ENCODE measurements at places on chromosomes 5 and 9. TPM values are rescaled to one million over a fixed set of nuclear protein-coding genes. Genes with fewer than 3 reads are reported as not detected.

The NUTM2G gene
- not detected for total RNA-seq

The CTXN3 gene
- not detected for total RNA-seq

The CDH9 gene
- total RNA-seq, result not detected

The ROPN1L gene
- 1.0 TPM for total RNA-seq

- DNase-seq, result no peak
Measured at GRCh38 chr5:73912821-73913271, 286.9 kb downstream of the ARHGEF28 start.

DNA sequence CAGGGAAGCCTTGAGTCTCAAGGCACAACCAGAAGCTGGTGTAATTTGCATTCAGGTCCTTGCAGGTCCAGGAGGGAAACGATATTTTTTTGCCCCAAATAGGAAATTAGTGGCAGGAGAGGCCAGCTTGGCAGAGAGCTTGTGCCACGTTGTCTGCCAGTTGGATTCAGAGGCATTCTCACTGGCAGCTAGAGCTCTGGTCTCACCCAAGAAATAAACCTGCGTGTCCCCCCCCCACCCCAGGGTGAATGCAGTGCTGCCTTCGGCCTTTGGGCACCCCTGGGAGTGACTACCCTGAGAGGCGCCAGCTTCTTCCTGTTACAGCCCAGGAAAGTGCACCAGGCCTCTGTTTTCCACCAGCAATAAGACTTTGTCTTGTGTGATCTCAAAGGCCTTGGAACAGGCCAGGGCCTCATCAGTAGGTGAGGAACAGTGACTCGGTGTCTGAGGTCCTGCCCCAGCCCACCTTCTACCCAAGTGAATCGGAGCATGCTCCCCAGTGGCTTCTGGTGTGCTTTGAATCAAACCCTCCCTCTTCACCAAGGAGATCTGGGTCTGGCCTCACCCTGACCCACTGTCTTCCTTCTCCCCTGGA, 68.4 kb downstream of the HSPA4 start:
- no peak for DNase-seq

GRCh38 chr5:151721087-151721646, 34.5 kb upstream of the SPARC start:
- DNase-seq, result no peak

DNA sequence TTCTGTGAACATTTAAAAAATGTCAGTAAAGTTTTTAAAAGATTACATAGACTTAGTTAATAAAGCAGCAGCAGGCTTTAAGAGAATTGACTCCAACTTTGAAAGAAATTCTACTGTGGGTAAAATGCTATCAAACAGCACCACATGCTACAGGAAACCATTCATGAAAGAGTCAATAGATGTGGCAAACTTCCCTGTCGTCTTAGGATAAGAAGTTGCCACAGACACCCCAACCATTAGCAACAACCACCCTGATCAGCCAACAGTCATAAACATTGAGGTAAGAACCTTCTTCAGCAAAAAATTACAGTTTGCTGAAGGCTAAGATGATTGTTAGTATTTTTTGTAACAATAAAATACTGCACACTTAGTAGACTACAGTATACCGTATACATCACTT, 278.2 kb downstream of the CSNK1G3 start:
- no peak for DNase-seq

DNA sequence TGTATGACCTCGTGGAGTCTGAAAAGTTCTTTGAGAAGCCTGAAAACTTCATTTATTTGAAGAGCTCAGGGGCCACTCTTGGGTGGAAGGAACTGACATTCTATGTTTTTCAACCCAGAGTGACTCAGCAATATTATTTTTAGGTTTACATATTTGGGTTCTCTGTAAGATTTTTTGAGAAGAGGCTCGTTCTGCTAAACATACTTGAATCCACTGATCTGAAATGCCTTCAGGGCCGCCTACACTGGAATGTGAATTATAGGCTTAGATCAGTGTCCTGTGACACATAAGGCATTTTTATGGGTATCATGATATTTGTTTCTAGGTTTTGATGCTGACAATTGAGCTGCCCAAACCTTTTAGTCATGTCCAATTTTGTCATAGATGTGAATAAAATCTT, 86.2 kb downstream of the PSAT1 start:
- no peak for DNase-seq

DNA sequence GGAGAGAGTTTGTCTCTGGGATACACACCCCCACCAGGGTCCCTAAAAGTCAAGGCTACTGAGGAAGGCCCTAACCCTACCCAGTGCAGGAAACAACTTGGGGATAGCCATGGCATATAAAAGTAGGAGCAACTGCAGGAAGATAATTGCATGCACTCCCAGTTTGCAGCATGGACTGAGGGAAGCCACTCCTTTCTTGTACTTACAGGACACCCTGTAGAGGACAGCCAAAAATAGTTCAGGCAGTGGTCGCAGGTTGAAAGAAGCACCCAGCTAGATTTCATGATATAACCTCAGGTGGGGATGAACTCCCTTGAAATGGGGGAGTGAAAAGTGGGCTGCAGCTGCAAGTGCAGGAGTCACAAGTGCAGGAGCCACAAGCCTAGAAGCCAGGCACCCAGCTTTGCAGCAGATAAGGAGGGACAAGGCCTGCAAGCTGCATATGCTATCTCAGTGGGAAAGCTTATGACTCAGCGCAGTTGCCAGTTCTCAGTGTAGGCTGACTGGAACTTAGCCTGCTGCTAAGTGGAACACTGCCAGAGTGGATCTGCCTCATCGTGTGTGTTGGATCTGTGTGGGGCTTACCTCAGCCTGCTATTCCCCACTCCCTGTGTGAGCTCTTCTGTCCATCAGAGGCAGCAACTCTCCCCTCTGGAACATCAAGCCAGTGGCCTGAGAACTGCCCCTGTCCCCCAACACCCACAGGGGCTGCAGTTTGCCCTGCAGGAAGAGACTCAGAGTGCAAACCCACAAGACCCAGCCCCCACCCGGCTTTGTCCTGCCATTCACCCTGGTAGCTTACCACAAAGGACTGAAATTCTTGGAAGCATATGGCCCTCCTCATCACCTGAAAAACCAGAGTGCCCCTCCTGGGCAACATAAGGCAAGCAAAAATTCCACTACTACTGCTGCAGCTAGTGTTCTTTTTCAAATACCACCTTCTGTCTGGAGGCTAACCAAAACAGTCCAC, 42.7 kb downstream of the CYLC2 start:
- peak; percentile 25 for DNase-seq

DNA sequence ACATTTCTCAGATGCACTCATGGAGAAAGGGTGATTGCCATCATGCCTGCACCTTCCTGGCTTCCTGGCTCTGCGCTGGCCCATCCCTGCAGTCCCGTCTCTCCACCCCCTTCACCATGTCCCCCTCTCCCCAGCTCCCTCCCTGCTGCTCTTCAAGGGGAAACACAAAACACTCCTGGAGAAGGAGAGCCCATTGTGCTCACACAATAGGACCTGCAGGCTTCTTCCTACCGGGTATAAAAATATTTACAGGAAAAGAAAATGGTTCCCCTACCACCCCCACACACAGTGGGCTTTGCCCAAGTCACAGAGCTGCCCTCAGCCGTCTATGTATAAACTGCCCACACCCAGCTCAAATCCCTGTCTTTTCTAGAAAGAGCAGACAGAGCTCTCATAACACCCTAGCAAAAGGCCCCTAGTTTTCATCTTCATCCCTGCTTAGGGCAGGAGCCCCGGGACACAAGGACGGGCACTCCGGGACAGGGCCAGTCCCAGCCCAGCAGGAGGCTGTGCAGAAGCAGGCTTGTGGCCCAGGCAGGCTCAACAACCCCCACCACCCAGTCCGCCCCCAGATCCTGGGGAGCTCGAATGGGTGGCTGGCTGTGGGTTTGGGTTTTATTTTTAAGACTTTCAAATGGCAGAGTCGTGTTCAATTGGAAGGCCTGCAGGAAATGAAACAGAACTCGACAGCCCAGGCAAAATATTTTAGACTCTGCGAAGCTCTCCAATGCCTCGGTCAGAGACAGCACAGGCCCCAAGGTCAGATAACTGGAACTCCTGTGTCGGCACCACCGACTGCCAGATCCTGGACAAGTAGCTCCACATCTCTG, 77.3 kb downstream of the LRSAM1 start:
- no peak for DNase-seq

DNA sequence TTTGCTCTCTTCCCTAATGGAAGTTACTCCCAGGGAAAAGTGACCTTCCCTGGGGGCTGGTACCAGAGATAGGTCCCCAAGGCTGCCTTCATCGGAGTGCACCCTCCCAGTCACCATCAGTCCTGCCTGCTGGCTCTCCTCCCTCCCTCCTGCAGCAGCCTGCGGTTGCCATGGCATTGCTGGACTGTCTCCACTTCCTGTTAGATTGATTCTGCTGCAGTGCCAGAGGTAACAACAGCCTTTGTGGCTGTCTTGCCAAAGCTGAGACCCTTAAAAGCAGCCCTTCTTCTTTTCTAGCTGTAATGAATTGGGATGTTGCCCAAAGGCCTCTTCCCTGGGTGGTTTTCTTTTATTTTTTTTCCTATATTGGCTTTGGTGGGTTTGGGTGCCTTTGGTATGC, 78.1 kb upstream of the PRLR start:
- DNase-seq, result no peak

DNA sequence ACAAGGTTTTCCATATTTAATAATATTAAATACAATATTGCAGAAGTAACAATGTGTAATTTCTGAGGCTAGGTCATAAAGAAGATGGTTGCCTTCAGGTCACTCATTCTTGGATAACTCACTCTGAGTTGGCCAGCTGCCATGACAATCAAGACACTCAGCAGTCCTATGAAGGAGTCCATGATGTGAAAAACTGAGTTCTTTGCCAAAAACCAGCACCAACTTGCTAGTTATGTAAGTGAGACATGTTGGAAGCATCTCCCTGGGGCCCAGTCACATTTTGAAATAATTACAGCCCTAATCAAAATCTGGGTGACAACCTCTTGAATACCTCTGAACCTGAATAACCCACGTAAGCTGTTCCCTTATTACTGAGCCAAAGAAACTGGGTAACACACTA, 453.2 kb downstream of the CDH18 start:
- no peak for DNase-seq

DNA sequence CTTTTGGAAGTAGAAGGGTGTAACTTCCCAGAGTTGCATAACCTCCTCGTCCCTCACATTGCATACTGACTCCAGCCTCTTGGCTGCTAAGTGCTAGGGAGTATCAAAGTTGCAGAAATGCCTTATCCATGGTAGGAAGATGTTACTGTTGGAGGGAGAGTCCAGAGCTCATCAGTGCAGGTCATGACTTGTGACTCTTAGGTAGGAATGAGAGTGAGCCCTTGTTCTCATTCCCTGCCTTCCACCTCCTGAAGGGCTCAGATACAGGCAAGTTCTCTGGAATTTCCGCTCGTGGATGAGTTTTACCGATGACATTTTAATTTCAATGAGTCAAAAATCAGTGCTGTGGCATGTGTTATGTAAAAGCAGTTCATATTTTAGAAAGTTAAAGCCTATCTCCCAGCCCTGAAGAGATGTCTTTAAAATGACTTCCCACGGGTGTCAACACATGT, 17.0 kb downstream of the IRX1 start:
- no peak for DNase-seq

DNA sequence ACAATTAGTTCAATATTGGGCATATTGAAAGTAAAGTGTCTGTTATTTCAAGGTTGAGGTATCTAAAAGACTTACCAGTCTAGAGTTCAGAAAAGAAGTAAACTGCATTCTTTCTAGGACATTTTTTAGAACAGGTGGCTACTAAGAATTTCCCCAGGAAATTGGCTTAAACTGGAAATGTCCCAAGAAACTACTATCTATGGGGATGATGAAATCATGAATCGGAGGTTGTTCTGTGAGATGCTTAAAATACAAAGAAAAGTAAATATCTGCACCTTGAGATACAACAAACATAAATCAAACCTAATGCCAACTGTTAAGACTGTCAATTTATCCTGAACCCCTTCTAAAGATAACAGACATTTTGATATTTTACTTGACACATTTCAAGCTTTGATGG, 226.5 kb upstream of the NREP start:
- DNase-seq, result no peak
